CD4-positive, alpha-beta T cell treated with Interleukin-2 at 100 ng/mL for 4 hours (primary cell): ENCODE measurements at places on chromosomes 3 and 15.

- no peak for DNase-seq
Observed at GRCh38 chr3:74080056-74080461, 455.3 kb upstream of the PDZRN3 start.

DNA sequence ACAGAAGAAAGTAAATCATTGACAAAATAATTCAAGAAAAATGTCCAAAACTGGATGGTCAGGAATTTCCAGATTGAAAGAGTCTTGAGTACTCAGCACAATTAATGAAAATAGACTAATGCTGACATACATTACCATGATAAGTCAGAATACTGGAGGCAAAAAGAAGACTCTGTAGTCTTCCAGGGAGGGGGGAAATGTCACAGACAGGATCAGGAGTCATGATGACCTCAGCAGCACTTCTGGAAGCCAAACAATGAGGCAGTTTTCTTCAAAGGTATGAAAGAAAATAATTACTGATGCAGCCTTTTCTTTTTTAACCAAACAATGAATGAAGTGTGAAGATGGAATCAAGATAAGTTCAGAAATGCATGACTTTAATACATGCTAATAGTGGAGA lies 30.1 kb upstream of the SLC22A13 start:
- no peak for DNase-seq

GRCh38 chr3:197599089-197599765 lies 43.5 kb upstream of the BDH1 start:
- peak; percentile 86 for DNase-seq

GRCh38 chr3:187084126-187084525 lies 55.2 kb downstream of the RPL39L start:
- no peak for DNase-seq

DNA sequence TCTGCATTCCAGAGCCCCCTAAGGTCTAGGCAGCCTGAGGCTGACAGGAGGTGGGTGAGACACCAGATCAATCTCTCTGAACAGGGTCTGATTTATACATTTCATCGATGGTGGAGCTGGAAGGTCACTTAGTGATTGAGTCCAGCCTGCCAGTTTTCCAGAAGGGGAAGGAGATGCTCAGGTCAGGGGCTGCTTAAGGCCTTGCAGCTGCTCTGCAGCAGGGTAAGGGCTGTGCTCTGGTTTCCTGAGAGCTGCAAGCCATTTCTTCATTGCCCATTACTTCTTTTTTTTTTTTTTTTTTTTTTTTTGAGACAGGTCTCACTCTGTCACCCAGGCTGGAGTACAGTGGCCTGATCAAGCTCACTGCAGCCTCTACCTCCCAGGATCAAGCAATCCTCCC lies 10.7 kb downstream of the TADA3 start:
- no peak for DNase-seq

- DNase-seq: no peak
Observed at GRCh38 chr3:71942432-71943187, 157.7 kb upstream of the PROK2 start.

DNA sequence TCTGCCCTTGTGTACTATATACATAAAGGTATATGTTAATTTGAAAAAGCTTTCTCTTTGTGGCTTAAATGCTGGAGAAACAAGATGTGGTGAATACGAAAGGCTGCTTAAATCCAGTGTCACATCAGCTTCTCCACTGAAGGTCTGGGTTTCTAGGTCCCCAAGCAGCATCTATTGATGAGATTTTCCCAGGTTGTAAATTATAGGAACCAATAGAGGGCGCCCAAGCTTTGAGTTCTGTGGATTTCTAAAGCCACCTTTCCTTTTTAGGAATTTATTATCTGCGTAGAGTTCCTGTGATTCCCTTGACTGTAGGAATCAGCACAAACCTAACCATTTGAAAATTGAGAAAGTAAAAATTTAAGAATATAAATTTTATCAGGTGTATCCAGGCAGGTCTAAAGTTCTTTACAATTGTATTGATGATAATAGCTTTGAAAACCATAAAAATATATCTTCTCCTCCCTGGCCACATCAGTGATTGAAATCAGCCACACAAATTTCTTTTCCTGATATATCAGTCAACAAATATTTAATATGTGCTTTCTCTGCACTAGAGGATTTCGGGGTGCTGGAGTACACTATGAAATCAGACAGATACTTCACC lies 88.3 kb upstream of the ADAMTSL3 start:
- no peak for DNase-seq
